A673 (cell line): ENCODE measurements at places on chromosomes 6 and 20. TPM values are rescaled to one million over a fixed set of nuclear protein-coding genes. Genes with fewer than 3 reads are reported as not detected.

MMP24 gene
- total RNA-seq, result 0.11 and 0.20 TPM in 2 replicates

- H3K4me1 ChIP-seq, result no peaks in the 10 kb centered on the region
- DNase-seq, result no peak
- H3K27me3 ChIP-seq, result no peaks in the 10 kb centered on the region
- no peak overlapping the region for H3K27ac ChIP-seq
- no peaks in the 10 kb centered on the region for H3K36me3 ChIP-seq
These were observed 32.7 kb upstream of the MCM3 start for GRCh38 chr6:52317211-52317610.

GRCh38 chr6:51322505-51322904 is 503.8 kb downstream of the TFAP2B start:
- no peak for DNase-seq
- H3K27ac ChIP-seq, result no peak overlapping the region
- H3K36me3 ChIP-seq, result no peaks in the 10 kb centered on the region
- no peaks in the 10 kb centered on the region for H3K27me3 ChIP-seq

- H3K36me3 ChIP-seq, result peaks cover 3% of the 10 kb centered on the region
- no peak overlapping the region for H3K27ac ChIP-seq
- no peak overlapping the region for H3K4me3 ChIP-seq
- H3K4me1 ChIP-seq, result no peaks in the 10 kb centered on the region
- no peak for DNase-seq
These were observed 8.6 kb downstream of the CEP57L1 start for GRCh38 chr6:109103942-109104341.

TBX18 gene
- total RNA-seq, result 14.6 and 16.0 TPM in 2 replicates
